ENCODE measurements at places on chromosomes 2 and 18.

DNA sequence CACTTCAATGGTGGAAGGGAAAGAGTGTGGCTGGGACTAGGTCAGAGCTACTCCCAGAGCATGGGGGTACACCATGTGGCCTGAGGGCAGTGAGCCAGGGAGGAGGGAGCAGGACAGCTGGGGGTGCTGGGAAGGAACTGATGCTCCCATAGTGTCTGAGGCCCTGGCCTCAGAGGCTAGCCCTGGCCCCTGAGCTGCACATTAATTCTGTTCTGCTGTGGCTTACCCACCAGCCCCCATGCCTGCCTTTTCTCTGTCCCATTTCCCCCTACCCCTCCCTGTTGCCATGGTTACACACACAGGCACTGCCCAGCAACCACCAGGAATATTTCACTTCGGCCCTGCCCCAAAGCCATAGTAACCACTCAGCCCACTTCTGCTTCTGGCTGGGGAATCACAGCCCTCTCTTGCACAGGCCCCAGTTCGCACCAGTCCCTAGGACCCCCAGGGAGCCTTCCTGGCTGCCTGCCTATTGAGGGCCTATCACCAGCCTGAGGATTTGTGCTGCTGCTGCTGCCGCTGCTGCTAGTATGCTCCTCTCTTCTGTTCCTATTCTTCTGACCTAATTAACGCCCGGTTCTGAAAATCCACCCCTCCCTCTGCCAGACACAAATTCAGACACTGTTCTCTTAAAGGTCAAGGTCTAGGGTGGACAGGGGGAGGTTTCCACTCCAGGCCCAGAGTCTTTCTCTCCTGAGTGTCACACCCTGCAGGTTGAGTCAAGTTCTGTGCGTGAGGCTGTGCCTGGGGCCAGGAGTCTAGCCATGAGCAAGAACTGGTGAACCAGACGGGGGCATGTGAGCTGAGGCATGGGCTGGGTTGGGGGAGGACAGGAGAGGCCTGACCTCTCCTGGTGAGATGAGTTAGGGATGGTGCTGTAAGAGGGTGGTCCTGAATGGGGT, 87.1 kb upstream of the MCFD2 start:
- no peak for DNase-seq

DNA sequence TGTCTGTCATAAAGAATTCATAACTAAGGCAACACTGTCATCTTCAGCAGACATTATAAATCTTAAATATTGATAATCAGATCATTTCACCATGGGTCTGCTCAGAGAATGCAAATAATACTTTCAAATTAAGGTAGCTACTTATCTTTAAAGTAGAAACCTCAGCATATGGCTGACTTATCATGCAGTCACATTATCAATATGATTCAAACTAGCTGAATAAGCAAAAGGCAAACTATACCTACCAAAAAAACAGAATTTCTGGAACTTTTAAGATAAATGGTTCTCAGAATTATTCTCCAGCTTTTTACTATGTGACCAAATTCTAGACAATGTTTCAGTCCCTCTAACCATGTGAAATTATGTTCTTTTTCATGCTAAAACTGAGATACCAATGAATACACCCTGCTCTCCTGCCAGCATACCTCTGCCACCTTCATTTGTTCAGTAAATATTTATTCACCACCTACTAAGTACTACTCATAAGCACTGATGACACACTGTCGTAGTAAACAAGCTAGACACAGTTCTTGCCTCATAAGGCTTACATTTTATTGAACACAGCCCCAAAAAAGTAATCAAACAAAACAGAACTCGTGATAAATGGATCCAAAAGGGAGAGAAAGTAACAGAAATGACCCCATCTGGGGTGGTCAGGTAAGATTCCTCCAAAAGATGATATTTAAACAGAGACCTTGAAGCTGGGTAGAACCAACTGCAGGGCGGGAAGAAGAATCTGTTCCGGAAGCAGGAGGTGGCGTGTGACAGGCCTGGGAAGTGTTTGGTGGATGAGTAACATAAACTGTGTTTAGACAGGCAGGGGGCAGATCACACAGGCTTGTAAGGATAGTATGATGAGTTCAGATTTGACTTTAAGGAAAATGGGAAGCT, 17.7 kb downstream of the SPIRE1 start:
- DNase-seq: no peak

- DNase-seq: no peak
Observed at GRCh38 chr2:154336201-154336600, 362.3 kb upstream of the KCNJ3 start.

- no peak for DNase-seq
Observed at GRCh38 chr2:222239945-222240675, 58.7 kb downstream of the PAX3 start.

- DNase-seq: no peak
Observed at GRCh38 chr2:117858892-117859531, 44.5 kb downstream of the DDX18 start.

GRCh38 chr18:10560452-10561045, 34.7 kb downstream of the NAPG start:
- peak; percentile 15 for DNase-seq

GRCh38 chr18:10659000-10659399, 133.2 kb downstream of the NAPG start:
- no peak for DNase-seq

DNA sequence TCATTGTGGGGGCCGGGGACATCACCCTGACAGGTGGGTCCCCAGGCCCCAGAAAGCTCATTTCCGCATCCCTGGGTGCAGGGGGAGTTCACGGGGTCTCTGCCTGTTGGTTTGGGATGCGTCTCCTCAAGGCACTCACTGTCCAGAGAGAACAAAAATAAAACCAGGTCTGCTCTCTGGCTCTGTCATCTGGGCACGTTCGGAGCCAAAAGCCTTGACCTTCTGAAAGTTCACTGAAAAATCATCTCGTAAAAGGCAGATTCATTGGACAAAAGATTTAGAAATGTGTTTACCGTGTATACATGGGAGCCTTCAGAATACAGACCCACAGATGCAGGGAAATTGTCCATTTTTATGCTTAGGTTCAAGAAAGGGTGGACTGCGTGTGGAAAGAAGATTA, 26.6 kb downstream of the MLPH start:
- no peak for DNase-seq

GRCh38 chr2:30702694-30703093, 104.6 kb downstream of the CAPN13 start:
- DNase-seq: no peak

DNA sequence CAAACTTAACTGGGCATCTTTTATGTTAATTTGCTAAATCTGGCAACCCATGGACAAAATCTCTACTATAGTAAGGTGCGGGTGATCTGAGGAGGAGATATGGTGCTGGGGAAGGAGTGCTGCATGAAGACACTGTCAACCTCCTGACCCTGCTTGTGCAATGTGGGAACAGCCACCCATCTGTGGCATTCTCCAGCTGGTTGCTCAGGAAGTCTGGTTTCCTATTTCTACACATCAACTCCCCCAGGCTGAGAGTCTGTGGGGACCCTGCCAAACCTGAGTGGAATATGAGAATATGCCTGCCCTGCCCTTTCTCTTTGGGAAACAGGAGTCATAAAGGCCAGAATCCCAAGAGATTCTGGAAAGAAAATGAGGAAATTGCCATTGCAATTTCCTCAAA, 60.1 kb upstream of the PAX3 start:
- no peak for DNase-seq

GRCh38 chr2:22217881-22218280, 1094.1 kb downstream of the TDRD15 start:
- DNase-seq: no peak

- DNase-seq: no peak
Observed at GRCh38 chr2:6068429-6068828, 376.2 kb downstream of the SOX11 start.

DNA sequence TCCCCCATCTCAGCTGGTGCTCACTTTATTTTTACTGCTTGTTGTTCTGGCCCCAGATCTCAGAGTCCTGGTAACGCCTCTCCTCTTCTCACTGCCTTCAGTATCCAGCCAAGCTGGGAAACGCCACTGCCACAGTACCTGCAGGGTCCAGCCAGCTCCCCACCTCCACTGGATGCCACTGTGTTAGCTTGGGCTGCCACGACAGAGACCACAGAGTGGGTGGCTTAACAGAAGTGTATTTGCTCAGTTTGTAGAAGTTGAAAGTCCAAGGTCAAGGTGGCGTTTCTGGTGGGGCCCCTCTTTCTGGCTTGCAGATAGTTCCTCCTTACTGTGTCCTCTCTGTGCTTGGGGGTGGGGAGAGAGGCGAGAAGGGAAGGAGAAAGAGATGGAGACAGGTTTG, 107.1 kb downstream of the AGAP1 start:
- no peak for DNase-seq

GRCh38 chr2:127743477-127744026, 42.3 kb downstream of the SFT2D3 start:
- DNase-seq: no peak
